NCI-H524 (cell line): ENCODE measurements at places on chromosomes 12 and 14.

- DNase-seq = no peak
Observed at GRCh38 chr14:22830443-22831010, 840 bp downstream of the MRPL52 start.

GRCh38 chr14:34213332-34213731 is 248.7 kb downstream of the SPTSSA start:
- DNase-seq = peak; percentile 66

DNA sequence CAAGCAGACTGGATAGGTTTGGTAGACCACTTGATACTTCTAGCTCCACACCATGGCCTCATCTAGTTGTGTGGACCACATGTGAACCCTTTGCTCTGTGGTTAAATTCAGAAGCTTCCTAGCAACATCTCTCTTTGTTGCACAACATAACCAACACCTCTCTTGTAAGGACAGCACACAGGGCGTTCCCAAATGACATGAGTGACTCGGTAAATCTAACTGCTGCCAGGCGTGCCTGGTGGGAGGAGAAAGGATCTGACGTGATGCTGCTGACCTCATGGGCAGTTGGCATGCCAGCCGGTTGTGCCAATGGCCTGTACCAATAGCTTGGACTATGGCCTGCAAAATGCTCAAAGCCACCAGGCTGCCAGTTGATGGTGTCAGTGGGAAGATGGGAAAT is 93.8 kb downstream of the CPSF2 start:
- DNase-seq = no peak

DNA sequence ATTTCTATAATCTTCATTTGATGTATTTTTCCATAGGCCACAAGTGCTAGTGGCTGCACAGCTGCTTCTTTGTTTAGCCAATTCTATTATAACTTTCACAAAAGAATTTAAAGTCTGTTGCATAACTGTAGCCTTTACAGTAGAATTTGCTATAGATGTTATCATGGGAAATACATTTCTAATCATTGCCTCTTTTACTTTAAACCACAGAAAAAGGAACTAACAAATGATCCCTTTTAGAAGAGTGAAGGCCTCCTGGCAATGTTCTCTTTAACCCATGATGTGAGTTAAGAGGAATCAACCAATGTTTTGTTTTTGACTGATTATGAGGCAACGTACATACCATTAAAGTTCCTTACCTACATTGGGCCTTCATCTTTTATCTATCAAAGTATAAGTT is 68.8 kb downstream of the RPL10L start:
- no peak for DNase-seq

GRCh38 chr14:65444230-65444629 is 31.7 kb downstream of the FUT8 start:
- DNase-seq = no peak
